Tibial nerve (tissue), 4 donors: ENCODE measurements at places on chromosomes 2 and 18. TPM values are rescaled to one million over a fixed set of nuclear protein-coding genes. Genes with fewer than 3 reads are reported as not detected.

DNA sequence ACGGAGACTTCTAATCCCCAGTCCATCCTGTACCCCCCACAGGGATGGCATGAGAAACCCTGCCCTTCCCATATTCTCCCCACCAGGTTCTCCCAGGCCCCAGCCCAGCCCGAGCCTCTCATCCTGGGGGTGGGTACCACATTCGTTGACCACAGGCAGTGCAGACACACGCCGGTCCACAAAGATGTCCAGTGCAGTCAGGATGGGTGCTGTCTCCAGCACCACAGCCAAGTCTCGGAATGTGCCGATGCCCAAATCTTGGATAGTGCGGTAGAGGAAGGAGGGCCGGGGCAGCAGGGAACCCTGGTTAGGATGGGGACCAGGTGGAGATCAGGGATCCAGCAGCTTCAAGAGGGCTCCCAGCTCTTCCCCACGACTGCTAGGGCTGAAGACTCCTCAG is 4.8 kb downstream of the PRKAG3 start:
- no peak for DNase-seq

Gene SLC25A12
- total RNA-seq, result 18.8 TPM

Gene MARCO
- 59.4 TPM for total RNA-seq

DNA sequence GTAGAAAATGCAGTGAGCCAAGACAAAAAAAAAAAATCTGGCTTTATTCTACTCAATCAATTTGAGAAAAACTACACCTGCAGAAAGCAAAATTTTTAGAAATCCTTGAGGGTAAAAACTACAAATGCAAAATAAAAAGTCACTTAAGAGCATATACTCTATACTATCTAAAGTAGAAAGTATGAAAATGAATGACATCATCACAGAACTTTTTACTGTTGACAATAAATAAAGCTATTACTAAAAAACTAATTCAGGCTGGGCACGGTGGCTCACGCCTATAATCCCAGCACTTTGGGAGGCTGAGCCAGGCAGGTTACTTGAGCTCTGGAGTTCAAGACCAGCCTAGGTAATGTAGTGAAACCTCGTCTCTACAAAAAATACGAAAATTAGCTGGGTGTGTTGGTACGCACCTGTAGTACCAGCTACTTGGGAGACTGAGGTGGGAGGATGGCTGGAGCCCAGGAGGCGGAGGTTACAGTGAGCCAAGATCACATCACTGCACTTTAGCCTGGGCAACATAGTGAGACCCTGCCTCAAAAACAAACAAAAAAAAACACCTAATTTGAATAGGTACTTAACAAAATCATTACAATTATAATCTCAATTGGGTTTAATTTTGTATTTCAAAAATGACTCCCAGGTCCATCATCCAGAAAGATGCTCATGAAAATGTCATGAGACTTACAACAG is 7.6 kb downstream of the NFU1 start:
- no peak for DNase-seq

Gene IL1A
- total RNA-seq, result not detected

Gene GALR1
- not detected for total RNA-seq

GRCh38 chr2:204258890-204259289 is 286.4 kb upstream of the PARD3B start:
- DNase-seq, result no peak

DNA sequence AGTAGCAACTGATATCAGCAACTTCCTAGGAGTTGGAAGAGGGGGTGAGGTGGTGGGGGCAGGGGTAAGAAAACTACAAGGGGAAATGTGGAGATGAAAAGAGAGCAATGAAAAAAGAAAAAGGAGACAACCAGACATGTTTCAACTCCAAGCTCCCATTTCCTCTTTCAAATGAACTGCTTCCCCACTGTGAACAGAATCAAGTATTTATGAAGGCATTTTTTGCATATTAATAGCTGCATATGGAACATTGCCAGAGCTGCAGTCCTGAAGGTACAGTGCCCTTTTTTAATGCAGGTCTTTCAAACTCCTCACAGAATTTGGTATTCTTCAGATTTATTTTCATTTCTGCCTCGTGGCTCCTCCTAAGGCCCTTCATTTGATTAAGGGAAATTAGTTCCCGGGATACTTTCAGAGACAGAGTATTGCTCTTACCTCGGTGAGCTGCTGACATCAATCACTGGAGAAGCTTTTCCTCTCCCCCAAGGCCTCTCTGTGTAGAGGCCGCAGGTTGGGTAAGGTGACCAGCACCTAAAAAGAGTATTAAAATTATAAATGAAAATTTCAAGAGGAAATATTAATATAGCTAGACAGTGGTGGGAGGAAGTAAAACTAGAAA is 68.4 kb downstream of the KIAA2012 start:
- DNase-seq, result no peak

- DNase-seq, result no peak
Measured at GRCh38 chr18:33924576-33924975, 300.1 kb downstream of the NOL4 start.

Gene GKN1
- total RNA-seq, result not detected

DNA sequence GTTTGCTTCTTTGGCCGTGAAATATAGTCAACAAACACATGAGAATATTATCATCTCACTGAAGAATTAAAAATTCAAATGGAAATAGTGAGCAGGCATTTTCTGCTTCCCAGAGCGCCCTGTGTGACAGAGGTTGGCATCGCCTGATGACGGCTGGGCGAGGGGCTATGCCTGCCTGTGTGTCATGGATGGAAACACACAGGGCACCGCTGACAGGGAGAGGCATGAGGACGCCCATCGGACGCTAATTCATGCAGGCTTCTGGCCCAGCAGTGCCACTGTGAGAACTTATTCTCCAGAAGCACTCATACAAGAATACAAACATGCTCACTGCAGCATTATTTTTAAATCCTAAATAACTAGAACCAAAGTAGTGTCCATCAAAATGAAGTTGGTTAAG is 61.4 kb upstream of the OTOS start:
- no peak for DNase-seq

Gene CYP26B1
- 36.6 TPM for total RNA-seq

DNA sequence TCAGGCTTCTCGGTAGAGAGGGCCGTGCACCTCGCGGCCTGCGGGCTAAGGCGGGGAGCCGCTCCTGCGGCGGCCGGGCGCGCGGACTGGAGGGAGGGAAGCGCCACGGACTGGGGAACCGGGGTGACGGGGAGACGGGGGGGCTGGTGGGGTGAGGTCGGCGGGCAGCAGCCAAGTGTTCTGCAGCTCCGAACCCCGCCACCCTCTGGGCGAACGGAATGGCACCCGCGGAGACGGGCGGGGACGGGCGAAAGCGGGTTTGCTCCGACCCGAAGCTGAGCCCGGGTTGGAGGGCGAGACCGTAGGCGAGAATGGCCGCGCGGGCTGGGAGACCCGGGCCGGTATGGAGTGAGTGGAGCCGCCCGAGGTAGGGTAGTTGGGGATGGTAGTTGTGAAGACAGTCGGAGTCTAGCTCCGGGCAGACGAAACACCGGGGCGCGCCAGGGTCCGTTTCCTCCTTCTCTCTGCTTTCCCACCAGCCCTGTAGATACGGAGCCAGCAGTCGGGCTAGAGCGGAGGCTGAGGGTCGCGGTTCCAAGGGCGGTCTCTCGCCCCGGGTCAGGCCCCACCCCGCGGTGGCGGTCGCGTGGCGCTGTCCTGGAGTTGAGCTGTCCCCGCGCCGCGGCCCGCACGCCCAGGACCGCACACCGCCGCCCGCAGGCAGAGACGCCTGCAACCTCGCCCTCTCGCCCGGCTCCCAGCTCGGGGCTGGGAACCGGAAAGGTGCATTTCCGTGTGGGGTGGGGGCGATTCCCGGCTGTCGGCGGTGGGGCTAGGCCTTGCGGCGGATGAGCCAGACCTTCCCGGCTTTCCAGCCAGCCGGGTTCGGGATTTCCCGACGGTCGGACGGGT is 160.3 kb upstream of the SIX2 start:
- no peak for DNase-seq

DNA sequence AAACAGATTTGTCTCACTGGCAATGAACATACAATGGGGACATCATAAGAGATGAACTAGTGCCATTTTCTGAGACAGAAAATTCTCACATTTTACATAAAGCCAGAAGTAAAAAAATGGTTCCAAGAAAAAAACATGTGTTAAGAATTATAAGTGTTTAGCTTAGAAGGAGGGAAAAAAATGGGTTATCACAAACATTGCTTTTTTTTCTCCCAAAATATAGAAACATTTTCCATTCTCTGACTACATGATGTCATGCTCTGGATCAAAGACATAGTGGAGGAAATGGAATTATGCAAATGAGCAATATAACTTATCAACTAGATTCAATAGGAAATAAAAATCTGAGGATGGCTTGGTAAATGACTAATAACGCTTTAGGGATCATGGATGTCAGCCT is 49.8 kb downstream of the SPATS2L start:
- no peak for DNase-seq

Gene WNT10A
- total RNA-seq, result 0.39 TPM

DNA sequence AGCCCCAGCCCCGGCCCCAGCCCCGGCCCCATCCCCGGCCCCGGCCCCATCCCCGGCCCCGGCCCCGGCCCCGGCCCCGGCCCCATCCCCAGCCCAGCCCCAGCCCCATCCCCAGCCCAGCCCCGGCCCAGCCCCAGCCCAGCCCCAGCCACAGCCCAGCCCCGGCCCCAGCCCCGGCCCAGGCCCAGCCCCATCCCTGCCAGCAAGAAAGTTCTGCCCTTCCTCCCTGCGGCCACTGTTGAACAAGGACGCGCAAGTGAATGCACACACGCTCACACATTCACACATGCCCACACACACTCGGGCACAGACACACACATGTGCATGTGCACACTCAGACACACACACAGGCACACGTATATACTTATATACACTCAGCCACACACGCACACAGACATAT is 287.0 kb downstream of the NDUFA10 start:
- DNase-seq, result no peak

Gene POTEJ
- not detected for total RNA-seq

DNA sequence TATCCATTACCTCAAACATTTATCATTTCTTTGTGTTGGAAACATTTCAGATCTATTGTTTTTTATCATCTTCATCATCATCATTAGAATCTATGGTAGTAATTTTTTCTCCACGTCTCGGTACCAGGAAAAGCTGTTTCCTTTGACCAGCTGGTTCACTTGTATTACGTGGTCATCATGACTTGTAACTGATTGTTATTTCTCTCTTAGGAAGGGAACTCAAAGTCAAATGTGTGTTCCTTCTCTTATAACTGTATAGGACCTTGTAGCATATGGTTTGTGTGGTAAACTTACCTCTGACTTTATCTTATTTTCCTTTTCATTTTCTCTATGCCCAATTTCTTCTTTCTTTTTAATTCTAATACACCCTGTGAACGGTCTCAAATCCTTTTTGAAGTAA is 16.5 kb downstream of the NCOA1 start:
- no peak for DNase-seq

DNA sequence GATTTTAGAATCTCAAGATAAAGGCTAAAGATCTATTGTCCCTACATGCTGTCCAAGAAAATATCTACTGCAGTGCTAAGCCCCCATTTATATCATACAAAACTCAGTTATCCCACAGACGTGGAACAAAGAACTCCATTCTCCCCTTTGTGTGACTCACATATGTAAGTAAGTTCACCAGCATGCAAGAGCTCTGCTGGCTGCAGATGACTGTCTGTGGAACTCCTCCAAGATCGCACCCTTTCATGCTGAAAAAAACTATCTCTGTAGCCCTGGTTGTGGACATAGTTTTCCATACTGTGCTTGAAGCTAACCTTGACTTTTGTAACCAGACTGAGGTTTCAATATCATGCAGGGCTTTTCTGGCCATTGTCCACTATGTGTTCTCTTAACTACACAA is 207.1 kb downstream of the ZNF521 start:
- DNase-seq, result no peak

Gene NTSR2
- 4.2 TPM for total RNA-seq

Gene CCDC74B
- 7.2 TPM for total RNA-seq

GRCh38 chr2:28347193-28347592 is 45.5 kb upstream of the FOSL2 start:
- no peak for DNase-seq

- DNase-seq, result no peak
Measured at GRCh38 chr2:239700686-239701345, 300.0 kb upstream of the HDAC4 start.

Gene CFAP210
- total RNA-seq, result not detected

DNA sequence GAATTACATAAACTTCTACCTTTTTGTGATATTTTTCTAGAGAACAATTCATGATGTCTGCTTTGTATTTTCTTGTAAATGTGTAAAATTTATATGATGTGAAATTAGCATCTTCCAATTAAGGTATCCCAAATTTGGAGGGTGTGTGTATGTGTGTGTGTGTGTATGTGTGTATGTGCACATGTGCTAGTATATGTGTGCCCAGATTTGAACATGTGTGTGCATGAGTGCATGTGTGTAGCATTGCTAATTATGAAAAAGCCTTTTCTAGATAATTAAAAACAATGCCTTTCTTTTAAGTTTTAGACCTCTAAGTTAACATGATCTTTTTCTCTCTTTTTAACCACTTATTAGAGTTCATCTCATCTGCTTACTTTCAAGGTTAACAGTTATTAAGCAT is 208.0 kb upstream of the SPOPL start:
- DNase-seq, result no peak

Gene KYNU
- total RNA-seq, result 3.5 TPM

Gene GCG
- total RNA-seq, result 1.8 TPM
